Activated CD4-positive, CD25-positive, alpha-beta regulatory T cell (primary cell): ENCODE measurements at places on chromosomes 11 and 22.

DNA sequence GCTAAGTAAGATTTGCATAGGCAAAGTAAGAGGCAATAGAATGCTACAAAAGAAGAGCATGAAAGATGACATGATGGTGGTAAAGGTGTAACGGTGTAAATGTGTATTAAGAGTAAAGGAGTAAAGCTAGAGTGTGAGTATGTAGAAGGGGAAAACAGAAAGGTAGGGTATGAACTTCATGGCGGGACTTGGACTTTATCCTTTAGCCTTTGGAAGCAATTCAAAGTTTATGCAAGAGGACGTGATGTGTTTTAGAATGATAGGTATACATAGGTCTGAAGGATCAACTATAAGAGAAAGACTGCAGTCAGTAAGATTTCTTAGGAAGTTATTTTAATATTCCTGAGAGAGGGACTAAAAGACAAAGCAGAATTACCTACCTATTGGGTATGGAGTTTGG, 358.0 kb upstream of the FAT3 start:
- DNase-seq = no peak

- DNase-seq = no peak
Measured at GRCh38 chr22:44325718-44326490, 13.2 kb upstream of the SHISAL1 start.

GRCh38 chr22:37979782-37980181, 4.6 kb downstream of the SOX10 start:
- no peak for DNase-seq

- no peak for DNase-seq
Measured at GRCh38 chr11:1116666-1117390, 40.9 kb upstream of the MUC5AC start.

DNA sequence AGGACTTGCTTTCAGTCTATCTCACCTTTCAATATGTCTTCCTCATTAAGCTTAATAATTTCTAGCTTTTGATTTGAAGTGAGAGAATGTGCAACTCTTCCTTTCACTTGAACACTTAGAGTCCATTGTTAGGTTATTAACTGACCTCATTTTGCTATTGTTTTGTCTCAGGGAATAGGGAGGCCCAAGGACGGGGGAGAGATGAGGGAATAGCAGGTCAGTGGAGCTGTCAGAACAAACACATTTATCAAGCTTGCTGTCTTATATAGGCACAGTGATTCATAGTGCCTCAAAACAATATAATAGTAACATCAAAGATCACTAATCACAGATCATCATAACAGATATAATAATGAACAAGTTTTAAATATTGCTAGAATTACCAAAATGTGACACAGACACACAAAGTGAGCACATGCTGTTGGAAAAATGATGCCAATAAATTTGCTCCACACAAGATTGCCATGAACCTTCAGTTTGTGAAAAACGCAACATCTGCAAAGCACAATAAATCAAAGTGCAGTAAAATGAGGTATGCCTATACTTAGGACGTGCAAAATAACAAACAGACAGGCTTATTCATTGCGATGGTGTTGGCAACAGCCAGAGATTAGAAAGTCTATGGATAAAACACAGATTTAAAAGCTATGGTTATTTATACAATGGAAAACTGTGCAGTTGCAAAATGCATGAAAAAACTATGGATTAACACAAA, 106.3 kb upstream of the TEAD1 start:
- DNase-seq = no peak

DNA sequence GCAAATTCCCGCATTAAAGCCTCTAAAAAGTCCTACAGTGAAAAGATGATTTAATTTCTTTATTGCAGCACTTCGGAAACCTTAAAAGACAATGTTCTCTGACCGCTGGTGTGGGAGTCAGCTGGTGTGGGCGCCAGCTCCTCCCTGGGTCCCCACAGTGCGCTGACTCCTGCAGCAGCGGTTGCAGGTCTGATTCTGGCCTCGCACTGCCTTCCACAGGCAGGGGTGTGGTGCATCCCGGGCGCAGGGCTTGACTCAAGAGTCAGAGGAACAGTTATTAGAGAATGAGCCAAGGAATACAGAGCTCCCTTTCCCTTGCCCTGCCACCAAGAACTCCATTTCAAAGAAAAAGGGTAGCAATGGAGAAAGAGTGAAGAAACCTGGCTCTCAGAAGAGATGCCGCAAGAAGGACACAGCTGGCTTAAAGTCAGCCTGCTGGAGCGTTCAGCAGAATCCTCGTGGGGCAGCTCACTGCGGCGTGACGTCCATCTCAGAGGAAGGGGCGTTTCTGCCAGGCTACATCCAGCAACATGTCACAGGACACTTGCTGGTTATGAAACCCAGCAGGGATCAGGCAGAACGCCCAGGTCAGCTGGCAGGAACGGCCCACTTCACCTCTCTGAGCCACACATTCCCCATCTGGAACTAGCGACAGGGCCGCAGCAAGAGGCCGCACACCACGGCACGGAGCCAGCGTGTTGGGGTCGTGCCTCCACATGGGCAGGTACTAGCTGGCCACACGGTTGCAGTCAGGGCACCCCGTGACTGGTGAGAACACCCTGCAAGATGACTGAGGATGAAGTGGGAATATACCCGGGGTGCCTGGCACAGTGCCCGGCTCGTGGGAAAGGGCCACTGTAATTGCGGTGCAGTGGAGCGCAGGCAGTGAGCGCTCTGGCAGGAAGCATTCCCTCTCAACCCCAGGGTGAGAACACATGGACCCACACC, 18.1 kb upstream of the EFCAB6 start:
- no peak for DNase-seq
